ENCODE measurements at places on chromosomes 2 and 18.
A peak's percentile ranks its signal among the peaks of the same experiment; 100 is the strongest.

DNA sequence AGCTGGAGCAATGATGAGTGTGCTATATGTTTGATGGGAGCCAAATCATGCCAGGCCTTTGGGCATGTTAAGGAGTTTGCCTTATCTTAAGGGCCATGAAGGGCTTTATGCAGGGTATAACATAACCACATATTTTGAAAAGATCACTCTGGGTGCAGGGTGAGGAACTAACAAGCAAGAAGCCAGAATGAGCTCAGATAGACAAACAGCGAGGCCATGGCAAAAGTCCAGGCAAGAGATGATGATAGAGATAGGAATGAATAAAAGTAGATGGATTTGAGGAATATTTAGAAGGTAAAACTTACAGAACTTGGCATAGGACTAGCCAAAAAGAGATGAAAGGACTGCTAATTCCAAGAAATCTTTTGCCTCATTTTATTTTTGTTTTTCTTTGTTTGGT, 6.7 kb downstream of the GALNT3 start:
- H3K27me3 ChIP-seq, result no peaks in the 10 kb centered on the region
- no peak for DNase-seq
- H3K36me3 ChIP-seq, result peaks cover 28% of the 10 kb centered on the region
- H3K4me3 ChIP-seq, result no peak overlapping the region
- peaks cover 71% of the 10 kb centered on the region for H3K4me1 ChIP-seq
- peak overlapping the region; percentile 78 for H3K27ac ChIP-seq

DNA sequence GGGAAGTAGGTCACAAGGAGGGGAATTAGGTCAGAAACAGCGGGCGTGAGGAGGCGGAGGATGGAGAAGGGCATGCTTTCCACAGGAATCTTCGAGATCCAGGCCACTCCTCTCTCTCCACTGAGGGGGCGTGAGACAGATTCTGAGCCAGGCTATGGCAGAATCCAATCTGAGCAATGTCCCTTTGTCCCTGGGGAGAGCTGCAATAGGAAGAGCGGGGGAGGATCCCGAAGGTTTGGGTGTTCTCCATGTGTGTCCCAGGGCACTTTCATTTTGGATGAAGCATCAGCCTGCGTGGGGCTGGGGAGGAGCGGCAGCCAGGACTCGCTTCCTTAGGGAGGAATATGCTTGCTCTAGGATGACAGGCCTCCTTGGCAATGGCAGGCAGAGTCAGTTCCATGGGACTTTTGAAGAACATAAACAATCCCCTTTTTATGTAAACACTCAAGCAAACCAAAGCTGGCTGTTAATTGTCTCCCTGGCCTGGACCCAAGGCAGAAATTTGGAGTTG, 84.0 kb downstream of the LIPG start:
- H3K4me3 ChIP-seq, result no peak overlapping the region
- H3K27ac ChIP-seq, result no peak overlapping the region
- no peak for DNase-seq
- no peaks in the 10 kb centered on the region for H3K27me3 ChIP-seq

DNA sequence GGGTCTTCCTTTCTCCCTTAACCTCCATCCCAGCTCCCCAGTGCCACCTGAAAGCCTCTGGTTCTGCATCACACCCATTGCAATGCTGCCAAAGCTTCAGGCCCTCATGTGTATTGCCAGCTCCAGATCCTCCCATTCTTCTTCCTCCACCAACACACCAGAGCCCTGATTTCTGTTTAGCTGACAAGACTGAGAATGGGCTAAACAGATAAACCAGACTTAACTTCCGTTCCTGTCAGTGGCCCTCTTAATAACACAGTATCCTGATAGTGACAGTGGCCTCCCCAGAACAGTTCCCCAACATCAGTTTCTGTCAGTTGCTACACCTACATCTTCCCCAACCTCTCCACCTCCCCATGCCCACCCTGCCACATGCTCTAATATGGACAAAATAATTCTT, 31.3 kb upstream of the C1D start:
- H3K27ac ChIP-seq, result no peak overlapping the region
- no peak overlapping the region for H3K4me3 ChIP-seq
- H3K36me3 ChIP-seq, result no peaks in the 10 kb centered on the region
- H3K4me1 ChIP-seq, result no peaks in the 10 kb centered on the region

- DNase-seq, result no peak
- peaks cover 22% of the 10 kb centered on the region for H3K36me3 ChIP-seq
- no peaks in the 10 kb centered on the region for H3K4me1 ChIP-seq
- no peaks in the 10 kb centered on the region for H3K27me3 ChIP-seq
- no peak overlapping the region for H3K27ac ChIP-seq
Measured at GRCh38 chr2:206173147-206173546, 13.5 kb downstream of the EEF1B2 start.

- peak within 1 kb of the TSS; percentile 92 for H3K4me3 ChIP-seq
- peak within 1 kb of the TSS; percentile 99 for H3K27ac ChIP-seq
- peaks cover 37% of the 10 kb centered on the region for H3K4me1 ChIP-seq
- H3K36me3 ChIP-seq, result no peaks in the 10 kb centered on the region
- peak; percentile 53 for DNase-seq
Measured at GRCh38 chr18:76495006-76495370, at the start of gene ZNF516. ZNF516 (minus strand) TSS chr18:76495242; CDS start chr18:76443054, 52,188 bp downstream.

- H3K27ac ChIP-seq, result no peak overlapping the region
- peak overlapping the region; percentile 88 for H3K4me3 ChIP-seq
- DNase-seq, result peak; percentile 42
- H3K4me1 ChIP-seq, result peaks cover 32% of the 10 kb centered on the region
Measured at GRCh38 chr18:2656237-2656980, 883 bp downstream of the SMCHD1 start.

DNA sequence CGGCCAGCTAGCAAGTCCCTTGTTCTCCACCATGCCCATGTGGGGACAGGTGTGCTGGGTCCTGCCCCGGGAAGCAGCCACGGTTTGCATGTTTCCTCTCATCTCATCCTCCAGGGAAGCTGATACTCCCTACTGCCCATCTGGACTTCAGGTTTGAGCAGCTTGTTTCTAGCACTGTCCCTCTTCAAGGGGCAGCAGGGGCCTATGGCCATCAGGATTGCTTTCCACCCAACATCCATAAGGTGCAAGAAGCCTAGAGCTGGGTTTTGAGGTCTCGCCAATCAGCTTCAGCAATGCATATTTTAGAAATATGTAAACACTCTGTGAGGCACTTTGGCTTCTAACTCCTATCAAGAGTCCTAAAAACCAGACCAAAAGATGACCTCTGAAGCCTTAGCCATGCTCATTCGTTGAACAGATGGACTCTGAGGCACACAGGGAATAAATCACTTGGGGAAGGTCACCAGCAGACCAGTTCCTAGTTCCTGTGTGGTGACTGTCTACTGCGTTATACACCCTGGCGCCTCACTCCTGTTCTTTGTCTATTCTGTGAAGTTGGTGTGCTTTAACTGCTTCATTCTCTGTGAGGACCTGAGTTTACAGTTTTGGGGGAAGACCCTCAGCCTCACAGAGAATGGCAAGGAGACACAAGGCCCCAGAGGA, 192.6 kb upstream of the TWIST2 start:
- H3K36me3 ChIP-seq, result no peaks in the 10 kb centered on the region
- DNase-seq, result no peak
- peaks cover 5% of the 10 kb centered on the region for H3K27me3 ChIP-seq
- peaks cover 15% of the 10 kb centered on the region for H3K4me1 ChIP-seq

GRCh38 chr2:205803500-205803899, 121.2 kb downstream of the NRP2 start:
- H3K36me3 ChIP-seq, result peaks cover 13% of the 10 kb centered on the region
- no peak overlapping the region for H3K27ac ChIP-seq
- H3K4me3 ChIP-seq, result no peak overlapping the region
- no peak for DNase-seq
- H3K27me3 ChIP-seq, result peaks cover 2% of the 10 kb centered on the region

DNA sequence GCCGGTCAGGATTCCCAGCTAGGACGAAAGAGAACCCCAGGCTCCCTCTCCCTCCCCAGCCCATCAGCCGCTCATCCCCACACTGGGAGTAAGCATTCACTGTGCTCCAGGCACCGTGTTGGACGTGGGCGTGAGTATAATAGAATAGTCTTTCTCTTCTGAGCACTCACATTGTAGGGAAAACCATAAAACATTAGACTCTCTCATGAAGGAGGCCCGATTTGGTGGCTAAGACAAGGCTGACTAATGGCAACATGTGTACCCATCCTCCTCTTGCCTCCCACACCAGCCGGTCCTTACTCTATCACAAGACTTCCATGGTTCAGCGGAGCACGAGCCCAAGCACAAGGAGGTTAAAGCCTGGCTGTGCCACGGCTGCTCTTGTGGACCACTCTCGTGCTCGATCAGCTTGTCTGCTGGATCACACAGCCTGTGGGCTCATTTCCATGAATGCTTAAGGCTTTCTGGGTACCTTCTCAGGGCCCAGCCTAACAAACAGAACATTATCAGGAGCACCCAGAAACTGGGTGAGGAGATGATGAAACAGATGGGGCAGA, 540.9 kb upstream of the RAB6C start:
- no peak overlapping the region for H3K4me3 ChIP-seq
- no peaks in the 10 kb centered on the region for H3K27me3 ChIP-seq
- H3K27ac ChIP-seq, result no peak overlapping the region
- no peaks in the 10 kb centered on the region for H3K36me3 ChIP-seq
- no peak for DNase-seq
- no peaks in the 10 kb centered on the region for H3K4me1 ChIP-seq

DNA sequence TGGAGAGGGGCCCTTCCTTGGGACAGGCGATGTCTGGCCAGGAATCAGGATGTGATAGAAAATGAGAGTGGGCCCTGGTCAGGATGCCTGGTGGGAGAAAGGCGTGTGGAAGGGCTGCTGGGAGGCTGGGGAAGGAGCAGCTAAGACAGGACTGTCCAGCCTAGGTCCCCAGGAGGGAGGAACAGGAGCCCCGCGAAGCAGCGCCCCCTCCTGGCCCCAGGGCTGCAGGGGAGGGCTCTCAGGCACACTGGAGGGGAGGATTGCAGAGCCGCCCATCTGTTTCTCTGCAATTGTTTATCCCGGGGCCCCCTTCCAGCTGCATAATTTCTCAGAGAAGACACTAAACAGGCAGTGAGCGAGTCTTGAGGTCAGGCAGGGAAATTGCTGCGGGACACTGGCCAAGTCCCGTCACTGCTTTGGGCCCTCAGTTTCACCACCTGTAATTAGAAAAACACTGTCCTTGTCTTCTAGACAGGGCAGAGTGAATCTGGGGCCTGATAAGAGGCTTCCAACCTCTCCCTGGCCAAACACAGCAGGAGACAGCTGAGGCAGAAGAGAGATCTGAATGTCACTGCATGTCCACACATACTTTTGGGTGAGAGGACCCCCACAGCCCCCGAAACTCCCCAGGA, 3.9 kb upstream of the NPPC start:
- H3K27ac ChIP-seq, result no peak overlapping the region
- no peaks in the 10 kb centered on the region for H3K36me3 ChIP-seq
- peak; percentile 86 for DNase-seq
- H3K27me3 ChIP-seq, result peaks cover 43% of the 10 kb centered on the region
- H3K4me3 ChIP-seq, result no peak overlapping the region
- peaks cover 5% of the 10 kb centered on the region for H3K4me1 ChIP-seq

DNA sequence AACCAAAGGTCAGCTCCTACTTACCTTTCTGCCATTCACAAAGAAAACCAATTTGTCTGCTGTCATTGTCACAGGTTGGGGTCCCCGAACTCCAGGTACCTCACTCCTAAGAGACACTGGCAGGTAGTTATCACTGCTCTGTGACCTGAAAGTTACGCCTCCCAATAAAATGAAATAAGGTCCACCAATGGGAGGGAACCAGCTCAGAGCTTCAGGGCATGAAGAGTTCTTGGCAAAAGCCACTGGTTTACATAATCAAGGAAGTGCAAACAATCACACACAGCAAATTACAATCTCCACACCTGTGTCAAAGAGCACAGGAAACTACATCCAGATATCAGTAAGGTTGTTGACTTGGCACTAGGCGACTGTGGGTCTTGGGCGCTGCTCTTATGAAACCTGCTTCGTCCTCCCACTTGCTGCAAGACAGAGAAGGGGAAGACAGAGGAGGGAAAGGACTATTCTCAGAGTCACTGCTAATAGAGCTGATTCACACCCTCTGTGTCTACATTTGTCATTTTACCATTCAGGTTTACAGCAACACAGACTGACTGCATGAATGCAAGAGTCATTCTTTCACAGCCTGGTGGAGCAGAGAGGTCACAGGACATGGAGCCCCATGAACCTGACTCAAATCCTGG, at the start of gene XDH:
Gene XDH (minus strand): TSS at position 142 of the 641 bp plus-strand sequence. CDS start 76 bp downstream, at position 66.
- H3K36me3 ChIP-seq, result peaks cover 10% of the 10 kb centered on the region
- no peak within 1 kb of the TSS for H3K4me3 ChIP-seq
- no peaks in the 10 kb centered on the region for H3K27me3 ChIP-seq
- no peak for DNase-seq
- peak within 1 kb of the TSS; percentile 66 for H3K27ac ChIP-seq

GRCh38 chr18:13878857-13879256, 36.5 kb downstream of the MC2R start:
- H3K4me1 ChIP-seq, result peaks cover 18% of the 10 kb centered on the region
- no peak overlapping the region for H3K4me3 ChIP-seq
- DNase-seq, result no peak
- H3K36me3 ChIP-seq, result no peaks in the 10 kb centered on the region

GRCh38 chr2:190879474-190880377, 895 bp upstream of the GLS start:
- H3K36me3 ChIP-seq, result peaks cover 7% of the 10 kb centered on the region
- peaks cover 35% of the 10 kb centered on the region for H3K4me1 ChIP-seq
- H3K4me3 ChIP-seq, result peak overlapping the region; percentile 85
- no peak for DNase-seq
- H3K27me3 ChIP-seq, result no peaks in the 10 kb centered on the region

- no peak overlapping the region for H3K4me3 ChIP-seq
- DNase-seq, result no peak
- peaks cover 5% of the 10 kb centered on the region for H3K36me3 ChIP-seq
- H3K4me1 ChIP-seq, result no peaks in the 10 kb centered on the region
- no peaks in the 10 kb centered on the region for H3K27me3 ChIP-seq
- no peak overlapping the region for H3K27ac ChIP-seq
Measured at GRCh38 chr18:45891806-45892205, 66.3 kb downstream of the SIGLEC15 start.

DNA sequence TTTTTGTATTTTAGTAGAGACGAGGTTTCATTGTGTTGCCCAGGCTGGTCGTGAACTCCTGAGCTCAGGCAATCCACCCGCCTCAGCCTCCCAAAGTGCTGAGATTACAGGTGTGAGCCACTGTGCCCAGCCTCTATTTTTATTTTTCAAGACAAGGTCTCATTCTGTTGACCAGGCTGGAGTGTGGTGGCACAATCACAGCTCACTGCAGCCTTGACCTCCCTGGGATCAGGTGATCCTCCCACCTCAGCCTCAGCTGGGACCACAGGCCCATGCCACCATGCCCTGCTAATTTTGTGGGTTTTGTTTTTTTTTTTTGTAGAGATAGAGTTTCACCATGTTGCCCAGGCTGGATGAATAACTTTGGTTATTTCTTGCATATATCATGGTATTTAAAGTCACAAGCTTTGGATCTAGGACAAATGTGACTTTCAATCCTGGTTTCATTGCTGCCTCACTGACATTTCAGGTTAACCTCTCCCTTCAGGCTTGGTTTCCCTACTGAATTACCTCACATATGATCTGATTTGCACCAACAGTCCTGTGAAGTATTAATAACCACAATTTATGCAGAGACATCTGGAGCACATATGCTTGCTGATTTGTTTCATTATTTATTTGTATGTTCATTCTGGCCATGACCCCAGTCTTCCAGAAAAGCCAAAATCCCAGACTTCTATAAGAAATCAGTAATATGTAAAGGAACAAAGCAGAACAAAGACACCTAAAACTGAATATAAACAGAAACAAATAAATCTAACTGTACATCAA, 17.5 kb upstream of the RAB31 start:
- H3K27me3 ChIP-seq, result peaks cover 4% of the 10 kb centered on the region
- H3K4me3 ChIP-seq, result no peak overlapping the region
- no peak overlapping the region for H3K27ac ChIP-seq
- no peak for DNase-seq
- no peaks in the 10 kb centered on the region for H3K36me3 ChIP-seq

- H3K4me3 ChIP-seq, result no peak overlapping the region
- DNase-seq, result no peak
- peaks cover 12% of the 10 kb centered on the region for H3K4me1 ChIP-seq
- no peaks in the 10 kb centered on the region for H3K36me3 ChIP-seq
- H3K27ac ChIP-seq, result no peak overlapping the region
Measured at GRCh38 chr2:32952761-32953476, 6.2 kb downstream of the LTBP1 start.
